NCI-H748 treated with DMSO at 0.1 percent for 48 hours (cell line): ENCODE measurements at places on chromosomes 5 and 9.
A peak's percentile ranks its signal among the peaks of the same experiment; 100 is the strongest.

- peak; percentile 74 for DNase-seq
Measured at GRCh38 chr9:113463418-113464285, at the start of gene RGS3. Gene RGS3, plus strand, starts transcription at chr9:113463727. Its CDS starts 76 bp downstream, at chr9:113463803.

DNA sequence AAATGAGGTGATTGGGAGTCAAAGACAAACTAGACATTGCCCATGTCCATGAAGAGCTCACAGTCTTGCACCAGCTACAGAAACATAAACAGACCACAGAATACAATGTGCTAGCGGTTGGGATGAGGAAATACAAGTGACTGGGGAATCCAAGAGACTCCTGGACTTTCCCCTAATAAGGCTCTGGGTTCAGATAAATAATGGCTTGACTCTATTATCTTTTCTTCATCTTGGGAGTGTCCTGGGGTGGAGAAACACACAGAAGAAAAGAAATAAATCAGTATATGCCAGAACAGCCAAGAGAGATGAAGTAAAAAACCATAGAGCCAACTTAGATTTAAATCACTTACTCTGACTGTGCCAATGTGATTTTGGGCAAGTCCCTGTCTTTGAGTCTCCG lies 227.8 kb downstream of the PAPPA start:
- DNase-seq, result no peak

- no peak for DNase-seq
Measured at GRCh38 chr5:165996201-165996875, 2295.1 kb upstream of the WWC1 start.

DNA sequence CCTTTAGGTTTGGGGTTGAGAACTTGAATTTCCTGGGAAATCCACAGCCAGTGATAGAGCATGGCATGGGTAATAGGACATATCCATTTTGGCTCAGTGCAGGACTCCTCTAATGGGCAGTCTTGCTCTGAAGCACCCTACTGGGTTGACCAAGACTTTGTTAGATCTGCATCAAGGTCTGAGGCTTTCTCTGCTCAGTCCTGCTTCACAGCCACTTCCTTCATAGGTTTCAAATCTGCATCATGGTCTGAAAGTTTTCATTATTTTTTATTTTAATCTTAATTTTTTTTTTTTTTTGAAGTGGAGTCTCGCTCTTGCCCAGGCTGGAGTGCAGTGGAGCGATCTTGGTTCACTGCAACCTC lies 36.5 kb downstream of the KIF2A start:
- DNase-seq, result no peak

DNA sequence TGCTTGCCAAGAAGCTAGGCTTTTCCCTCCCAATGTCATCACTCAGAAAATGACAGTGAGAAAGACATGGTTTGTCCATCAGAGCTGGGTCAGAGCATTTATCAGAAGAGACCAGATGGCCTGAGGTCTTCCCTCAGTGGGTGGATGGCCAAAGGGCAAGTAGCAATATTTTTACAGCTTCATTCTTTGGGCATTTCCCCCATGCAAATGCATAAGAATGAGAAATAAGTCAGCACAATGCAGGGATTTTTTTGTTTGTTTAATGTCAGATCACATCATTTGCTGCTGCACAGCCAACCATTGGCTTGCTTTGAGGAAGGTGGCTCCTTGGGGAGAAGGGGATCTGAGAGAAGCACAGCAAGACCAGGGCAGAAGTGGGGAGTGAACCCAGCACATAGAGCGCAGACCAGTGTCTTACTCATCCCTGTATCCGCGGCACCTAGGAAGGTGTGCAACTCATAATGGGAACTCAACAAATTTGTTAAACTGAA lies 209.6 kb downstream of the SEMA6A start:
- DNase-seq, result no peak

DNA sequence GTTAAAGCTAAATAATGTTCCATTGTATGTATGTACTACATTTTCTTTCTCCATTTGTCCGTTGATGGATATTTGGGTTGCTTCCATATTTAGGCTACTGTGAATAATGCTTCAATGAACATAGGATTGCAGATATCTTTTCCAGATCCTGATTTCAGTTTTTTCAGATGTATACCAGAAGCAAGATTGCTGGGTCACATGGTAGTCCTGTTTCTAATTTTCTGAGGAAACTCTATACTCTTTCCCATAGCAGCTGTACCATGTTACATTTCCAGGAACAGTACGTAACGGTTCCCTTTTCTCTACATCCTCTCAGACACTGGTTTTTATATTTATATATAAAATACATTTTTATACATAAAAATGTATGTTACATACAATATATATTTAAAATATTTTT lies 121.8 kb downstream of the GCNT1 start:
- no peak for DNase-seq

DNA sequence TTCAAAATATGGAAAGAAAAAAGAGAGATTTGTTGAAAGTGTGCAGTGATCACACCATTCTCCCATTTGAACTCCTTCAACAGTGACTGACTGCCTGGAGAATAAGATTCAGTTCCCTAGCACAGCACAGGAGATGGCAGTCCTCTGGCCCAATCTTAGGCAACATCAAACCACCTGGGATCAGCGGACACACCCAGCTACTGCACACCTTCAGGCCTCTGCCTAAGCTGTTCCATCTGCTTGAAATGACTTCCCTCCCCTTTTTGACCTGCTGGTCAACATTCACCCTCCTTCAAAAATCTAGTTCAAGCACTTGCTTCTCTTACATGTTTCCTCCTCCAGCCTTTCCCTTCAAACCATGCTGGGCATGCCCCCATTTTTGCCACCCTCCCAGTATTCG lies 4.5 kb downstream of the MAPK9 start:
- DNase-seq, result no peak

GRCh38 chr9:130664251-130665028 lies at the start of gene PRDM12:
Gene PRDM12, plus strand, starts transcription at chr9:130664594. Its CDS starts 60 bp downstream, at chr9:130664654.
- DNase-seq, result no peak

DNA sequence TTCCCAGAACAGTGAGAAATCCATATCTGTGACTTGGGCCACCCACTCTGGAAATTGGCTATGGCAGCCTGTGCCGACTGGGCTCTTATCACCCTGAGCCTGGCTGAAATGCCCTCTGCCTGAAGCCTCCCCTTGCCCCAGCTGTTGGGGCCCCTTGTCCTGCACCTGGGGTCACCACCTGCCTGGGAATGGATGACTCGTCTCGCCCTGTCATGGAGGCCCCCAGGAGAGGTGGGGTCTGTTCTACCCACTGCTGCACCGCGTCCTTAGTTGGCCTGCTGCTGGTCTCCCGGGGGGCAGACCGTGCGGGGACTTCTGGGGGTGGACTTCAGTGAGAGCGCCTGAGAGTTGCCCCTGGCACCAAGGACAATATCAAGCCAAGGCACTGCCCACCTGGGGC lies 46.6 kb upstream of the COL5A1 start:
- no peak for DNase-seq

- peak; percentile 59 for DNase-seq
Measured at GRCh38 chr9:95171001-95171400, 146.5 kb downstream of the FANCC start.

GRCh38 chr5:61177716-61178115 lies 15.4 kb upstream of the SMIM15 start:
- DNase-seq, result no peak

DNA sequence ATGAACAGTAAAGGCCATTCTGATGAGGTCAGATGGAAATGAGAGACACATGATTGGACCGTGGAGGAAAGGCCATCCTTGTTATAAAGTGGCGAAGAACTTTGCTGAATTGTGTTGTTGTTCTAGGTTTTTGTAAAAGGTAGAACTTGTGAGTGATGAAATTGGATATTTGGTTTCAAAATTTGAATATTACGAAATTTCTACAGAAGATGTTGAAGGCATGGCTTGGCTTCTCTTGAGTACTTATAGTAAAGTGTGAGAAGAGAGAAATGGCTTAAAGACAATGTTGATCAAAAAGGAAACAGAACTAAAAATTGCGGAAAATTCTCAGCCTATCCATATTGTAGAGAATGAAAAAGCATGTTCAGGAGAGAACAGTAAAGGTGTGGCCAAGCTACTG lies 166.6 kb upstream of the S1PR3 start:
- DNase-seq, result no peak
